ENCODE measurements at places on chromosomes 5 and 9.

GRCh38 chr5:36054647-36055046, 12.0 kb downstream of the UGT3A2 start:
- no peak for DNase-seq

GRCh38 chr9:118336943-118337330, 632.7 kb downstream of the TLR4 start:
- DNase-seq: no peak

DNA sequence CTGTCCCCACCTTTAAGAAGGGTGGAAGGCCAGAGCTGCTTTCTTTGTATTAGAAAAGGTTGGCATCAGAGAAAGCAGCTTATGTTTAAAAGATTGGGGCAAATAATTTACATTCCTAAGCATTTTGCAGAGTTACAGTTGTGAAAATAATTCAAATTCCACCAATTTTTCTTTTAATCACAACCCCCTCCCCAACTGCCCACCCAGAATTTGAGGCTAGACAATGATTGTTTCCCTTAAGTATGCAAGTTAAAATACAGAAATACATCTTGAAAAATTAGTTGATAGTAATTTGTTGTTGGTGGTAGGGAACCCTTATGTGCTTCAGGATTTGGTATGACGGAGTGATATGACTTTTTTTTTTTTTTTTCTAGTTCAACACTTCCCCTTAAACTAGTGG, 133.0 kb downstream of the ZSWIM6 start:
- no peak for DNase-seq

DNA sequence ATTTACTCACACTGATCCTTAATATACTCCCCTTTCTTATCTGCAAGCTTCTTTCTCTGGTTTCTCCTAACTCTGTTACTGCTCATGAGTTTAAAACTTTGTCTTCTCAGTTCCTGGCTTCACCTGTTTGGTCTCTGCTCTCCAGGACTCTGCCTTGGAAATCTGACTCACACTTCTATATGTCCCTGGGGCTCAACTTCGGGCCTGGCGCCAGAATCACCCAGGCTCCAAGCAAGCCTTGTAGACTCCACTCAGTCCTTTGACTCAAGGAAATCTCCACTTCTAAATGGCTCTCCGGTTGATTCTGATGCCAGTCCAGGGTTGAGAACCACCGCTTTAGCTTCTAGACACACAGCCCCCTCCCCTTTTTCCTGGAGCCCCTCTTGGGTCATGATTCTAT, 57.8 kb downstream of the TMC1 start:
- DNase-seq: no peak

- no peak for DNase-seq
These were observed 328.3 kb downstream of the TMEM167A start for GRCh38 chr5:82748688-82749460.

DNA sequence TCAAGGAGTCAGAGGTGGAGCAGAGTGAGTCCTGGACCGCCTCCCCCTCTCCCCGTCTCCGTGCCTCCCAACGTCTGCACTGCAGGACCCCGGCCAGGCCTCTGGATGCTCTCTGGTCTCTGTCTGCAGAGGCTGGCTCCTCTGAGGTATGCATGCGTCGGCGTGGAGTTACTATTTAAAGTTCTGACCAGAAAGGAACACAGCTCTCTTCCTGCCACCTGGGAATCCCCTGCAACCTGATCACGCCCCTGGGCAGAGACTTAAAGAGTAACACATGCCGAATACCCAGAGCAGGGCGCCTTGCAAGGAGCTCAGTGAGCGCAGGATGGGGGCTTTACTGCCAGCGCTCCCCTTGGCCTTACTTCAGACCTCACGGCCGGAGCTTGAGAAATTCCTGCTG, 16.0 kb downstream of the ANXA6 start:
- no peak for DNase-seq

- no peak for DNase-seq
These were observed 152.2 kb downstream of the DCP2 start for GRCh38 chr5:113128641-113129330.
